ENCODE measurements at places on chromosomes 4 and X.

DNA sequence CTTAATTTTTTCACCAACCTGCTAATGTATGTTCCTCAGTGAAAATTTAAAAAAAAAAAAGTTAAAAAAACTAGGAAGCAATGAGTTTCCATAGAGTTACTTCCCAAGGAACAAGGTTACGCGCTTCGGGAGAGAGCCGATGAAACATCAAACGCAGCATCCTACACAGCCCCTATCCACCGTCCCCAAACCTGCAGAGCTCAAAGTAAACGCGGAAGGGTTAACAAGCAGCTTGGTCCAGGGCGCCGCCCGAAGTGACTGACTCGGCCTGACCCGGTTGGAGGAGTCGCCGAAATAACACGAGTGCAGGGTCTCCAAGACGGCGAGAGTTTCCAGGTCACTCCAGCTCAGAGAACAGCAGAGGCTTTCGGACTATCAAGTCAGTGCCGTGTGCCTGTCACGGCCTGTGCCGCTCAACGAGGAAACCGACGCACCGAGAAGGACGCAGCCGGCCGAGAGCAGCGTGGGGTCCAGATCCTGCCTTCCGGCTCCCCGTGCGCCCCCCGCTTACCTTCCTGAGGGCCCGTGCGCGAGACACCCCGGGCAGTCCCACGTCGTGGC, 512 bp downstream of the NOP14 start:
- no peak for DNase-seq

- no peak for DNase-seq
Observed at GRCh38 chrX:39170464-39170863, 369.2 kb downstream of the MID1IP1 start.

DNA sequence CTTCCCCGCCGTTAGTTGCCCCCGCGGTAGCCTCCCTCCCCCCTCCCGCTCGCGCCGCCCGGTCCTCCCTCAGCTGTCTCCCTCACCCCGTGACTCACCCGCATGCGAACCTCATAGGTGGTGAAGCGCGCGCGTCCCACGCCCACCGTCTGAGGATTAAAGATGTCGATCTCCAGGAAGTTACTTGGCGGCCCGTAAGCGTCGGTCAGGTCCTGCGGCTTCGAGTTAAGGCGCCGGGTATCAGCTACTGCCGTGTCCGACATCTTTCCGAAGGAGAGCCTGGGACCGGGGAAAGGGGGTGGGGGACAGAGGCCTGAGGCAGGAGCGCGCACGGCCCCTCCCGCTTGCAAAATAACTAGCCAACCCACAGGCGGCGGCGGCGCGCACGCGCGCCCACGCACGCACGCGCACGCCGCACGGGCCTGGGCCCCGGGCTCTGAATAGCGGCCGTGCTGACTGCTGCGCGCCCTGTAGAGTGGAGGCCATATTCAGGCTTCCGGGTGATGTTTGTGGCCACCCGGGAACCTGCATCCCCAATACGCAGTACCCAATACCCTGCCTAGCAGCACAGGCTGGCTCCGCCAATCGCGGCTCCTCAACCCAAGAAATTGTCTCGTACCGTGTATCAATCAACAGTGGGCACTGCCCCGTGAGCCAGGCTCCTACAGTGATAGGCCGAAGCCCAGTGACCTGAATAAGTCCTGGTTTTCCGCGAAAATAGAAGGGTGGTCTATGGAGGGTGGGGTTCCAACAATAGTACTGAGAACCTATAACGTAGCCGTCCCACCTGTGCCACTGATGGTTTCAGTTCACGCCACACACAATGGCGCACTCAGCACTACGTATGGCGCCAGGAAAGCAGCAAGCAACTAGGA, at the start of gene SNX12:
Gene SNX12, minus strand, starts transcription at position 291 of the 875 bp plus-strand sequence. Its CDS starts 28 bp downstream, at position 263.
- DNase-seq = peak; percentile 10

- no peak for DNase-seq
Observed at GRCh38 chr4:11843927-11844326, 415.2 kb upstream of the HS3ST1 start.

DNA sequence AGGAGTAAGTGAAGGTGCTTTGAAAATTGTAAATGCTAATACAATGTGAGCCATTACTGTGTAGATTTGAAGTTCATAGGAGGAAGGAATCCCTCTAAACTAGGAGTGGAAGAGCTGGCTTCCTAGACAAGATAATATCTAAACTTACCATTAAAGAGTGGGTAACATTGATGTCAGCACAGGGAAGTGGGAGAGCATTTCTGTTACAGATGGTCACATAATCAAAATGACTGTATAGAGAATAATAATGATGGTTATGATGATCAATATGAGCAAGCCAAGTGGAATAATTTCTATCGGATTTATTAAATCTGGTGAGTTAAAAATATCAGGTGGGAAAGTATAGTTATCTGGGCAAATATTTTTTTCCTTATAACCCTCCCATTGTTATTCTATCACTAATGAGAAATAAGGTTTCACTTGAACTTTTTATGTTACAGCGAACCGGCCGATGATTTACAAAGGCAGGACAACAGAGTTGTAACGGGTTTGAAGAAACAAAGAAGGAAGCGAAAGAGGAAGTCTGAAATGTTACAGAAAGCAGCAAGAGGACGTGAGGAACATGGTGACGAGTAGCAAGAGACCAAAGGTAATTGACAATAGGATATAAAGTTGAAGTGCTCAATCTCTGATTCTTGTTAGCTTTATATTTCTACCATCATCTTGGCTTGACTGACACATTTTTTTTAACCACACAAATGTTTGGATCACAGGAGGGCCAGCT, 43.5 kb downstream of the FMR1NB start:
- DNase-seq = no peak

DNA sequence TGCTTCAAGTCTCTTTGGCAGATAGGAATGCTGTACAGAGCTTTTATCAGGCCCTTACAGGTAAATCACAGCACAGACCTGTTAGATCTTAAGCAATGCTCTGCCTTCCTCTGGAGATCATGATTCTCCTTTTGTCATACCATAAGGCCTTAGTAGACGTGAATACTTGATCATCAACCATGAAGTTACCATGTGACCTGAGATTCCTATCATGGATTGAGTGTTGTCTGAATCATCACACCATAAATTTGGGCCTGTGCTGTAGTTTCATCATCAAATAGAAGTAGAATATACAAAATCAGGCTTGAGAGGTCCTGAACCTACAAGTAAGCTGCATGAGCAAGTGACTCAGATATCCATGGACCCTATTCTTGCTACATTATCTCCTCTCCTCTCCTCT, 466.8 kb upstream of the INTU start:
- no peak for DNase-seq

GRCh38 chr4:7973545-7973981, 33.9 kb upstream of the AFAP1 start:
- DNase-seq = no peak

GRCh38 chr4:2593003-2593402, 56.6 kb downstream of the FAM193A start:
- no peak for DNase-seq

DNA sequence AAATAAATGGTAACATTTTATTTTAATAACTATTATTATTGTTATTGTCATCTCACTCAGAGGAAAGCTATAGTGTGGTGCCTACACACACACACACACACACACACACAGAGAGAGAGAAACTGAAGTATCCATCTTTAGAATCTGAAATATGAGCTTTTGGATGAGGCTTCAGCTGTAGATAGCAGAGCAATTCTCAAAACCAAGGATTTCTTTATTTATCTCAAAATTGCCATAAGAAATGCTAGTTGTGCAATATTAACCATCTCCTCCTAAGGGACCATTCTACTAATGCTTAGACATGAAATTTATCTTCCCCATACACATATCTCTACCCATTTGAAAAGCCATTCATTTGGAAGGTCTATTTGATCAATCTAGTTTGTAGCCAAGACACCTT, 50.1 kb upstream of the SGMS2 start:
- no peak for DNase-seq

Measured in cortex of kidney (tissue), 1 donor.